ENCODE measurements at places on chromosomes 4 and X. TPM values are rescaled to one million over a fixed set of nuclear protein-coding genes. Genes with fewer than 3 reads are reported as not detected.

DNA sequence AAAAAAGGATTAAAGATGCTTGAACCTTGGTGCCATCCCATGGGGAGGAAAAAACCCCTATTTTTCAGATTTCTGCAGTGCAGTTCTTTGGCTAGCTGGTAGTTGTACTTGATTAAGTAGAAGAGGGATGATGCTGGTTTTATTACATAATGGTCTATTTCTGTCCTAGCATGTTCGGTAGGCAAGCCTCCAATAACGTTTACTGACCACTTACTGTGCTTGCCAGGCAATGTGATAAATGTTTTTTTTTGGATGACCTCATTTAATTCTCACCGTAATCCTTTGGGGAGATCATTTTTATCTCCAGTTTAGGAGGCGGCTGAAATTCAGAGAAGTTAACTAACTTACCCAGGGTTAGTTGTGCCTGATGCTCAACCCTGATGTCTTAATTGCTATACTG lies 92.1 kb upstream of the RPA4 start:
- DNase-seq = no peak

GRCh38 chr4:152458801-152459302 lies 77.0 kb downstream of the FBXW7 start:
- DNase-seq = no peak

The LRRC66 gene
- 0.31 TPM for total RNA-seq

- DNase-seq = no peak
Measured at GRCh38 chrX:132428896-132429295, 59.9 kb downstream of the MBNL3 start.

- DNase-seq = no peak
Measured at GRCh38 chr4:74152836-74153235, 5.1 kb upstream of the MTHFD2L start.

GRCh38 chrX:3440981-3441380 lies 94.5 kb upstream of the MXRA5 start:
- no peak for DNase-seq

The TCEAL6 gene
- total RNA-seq = not detected

DNA sequence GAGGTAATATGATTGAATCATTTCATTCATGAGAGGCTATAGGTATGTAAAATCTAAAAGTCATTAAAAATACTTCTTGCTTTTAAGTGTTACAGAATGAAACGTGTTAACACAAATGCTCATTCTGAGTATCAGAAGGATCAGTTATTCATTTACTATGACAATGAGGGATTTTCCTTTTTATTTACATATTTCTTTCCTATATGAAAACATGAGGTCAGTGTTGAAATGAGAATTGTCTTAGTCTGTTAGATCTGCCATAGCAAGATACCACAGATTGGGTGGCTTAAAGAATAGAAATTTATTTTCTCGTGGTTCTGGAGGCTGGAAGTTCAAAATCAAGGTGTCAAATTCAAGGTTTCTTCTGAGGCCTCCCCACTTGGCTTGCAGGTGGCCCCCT lies 181.2 kb downstream of the ARHGAP10 start:
- DNase-seq = no peak

- DNase-seq = no peak
Measured at GRCh38 chr4:55723403-55723802, 87.3 kb upstream of the NMU start.

GRCh38 chr4:154049457-154050181 lies 260.7 kb upstream of the SFRP2 start:
- no peak for DNase-seq

DNA sequence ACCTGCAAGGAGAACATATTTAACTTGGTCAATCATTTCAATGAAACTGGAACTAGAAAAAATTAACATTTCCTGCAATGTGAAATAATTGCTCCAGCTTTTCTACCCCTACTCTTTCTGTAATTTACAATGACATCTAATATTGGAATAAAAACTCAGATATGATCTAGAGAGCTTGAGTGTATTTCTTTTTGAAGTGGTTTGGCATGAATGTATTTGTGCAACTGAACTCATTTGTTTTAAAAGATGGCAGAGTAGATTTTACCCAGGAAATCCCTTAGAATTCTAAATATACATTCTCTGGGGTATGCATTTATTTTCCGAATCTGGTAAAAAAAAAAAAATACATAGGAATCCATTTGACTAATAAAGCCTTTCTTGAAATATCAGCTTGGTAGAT lies 21.5 kb upstream of the GATB start:
- no peak for DNase-seq

DNA sequence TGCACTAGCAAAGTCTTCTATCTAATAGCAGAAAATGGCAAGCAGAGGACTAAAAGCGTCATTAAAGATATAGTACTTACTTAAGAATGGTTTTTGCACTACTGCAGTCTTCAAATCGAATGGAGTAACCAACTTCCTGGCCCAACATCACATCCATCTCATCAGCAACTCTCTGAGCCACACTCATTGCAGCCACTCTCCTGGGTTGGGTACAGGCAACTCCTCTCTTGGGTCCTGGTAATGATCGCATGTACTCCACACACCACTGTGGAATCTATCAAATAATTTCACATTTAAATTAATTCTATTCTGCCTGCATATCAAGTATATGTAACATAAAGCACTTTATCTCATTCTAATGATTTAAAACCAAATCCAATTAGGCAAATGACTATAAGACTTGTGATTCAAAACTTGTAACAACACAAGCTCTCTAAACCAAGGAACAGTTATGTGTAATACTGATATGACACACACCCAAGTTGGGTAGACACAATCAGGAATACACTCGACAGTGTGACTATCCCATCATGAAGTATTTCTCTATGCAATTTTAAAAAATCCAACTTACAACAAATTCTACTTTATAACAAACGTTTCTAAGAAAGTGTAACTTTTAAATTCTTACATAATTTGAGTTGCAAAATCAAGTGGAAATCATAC lies 13.6 kb downstream of the DHX15 start:
- no peak for DNase-seq

DNA sequence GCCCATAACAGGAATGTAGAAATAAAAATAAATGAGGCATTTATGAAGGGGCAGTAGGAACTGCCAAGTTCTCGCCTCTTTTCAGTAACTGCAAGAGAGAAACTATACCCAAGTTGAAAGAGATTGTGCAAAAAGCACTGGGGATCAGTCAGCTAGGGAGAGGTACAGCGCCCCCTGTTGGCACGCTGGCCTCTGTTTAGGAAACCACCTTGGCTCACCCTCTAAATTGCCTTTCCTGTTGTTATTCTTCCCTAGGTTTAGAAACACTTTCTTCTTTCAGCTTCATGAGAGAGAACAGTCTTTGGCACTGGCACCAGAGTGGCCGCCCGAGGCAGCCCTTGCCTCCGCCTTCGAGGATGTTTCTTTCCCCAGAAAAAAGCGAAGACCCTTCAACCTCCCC lies 348.5 kb downstream of the MID1IP1 start:
- peak; percentile 55 for DNase-seq

The NXF2B gene
- total RNA-seq = not detected

The ARMCX1 gene
- 0.72 TPM for total RNA-seq

GRCh38 chr4:21649391-21650090 lies 299.0 kb downstream of the KCNIP4 start:
- no peak for DNase-seq

DNA sequence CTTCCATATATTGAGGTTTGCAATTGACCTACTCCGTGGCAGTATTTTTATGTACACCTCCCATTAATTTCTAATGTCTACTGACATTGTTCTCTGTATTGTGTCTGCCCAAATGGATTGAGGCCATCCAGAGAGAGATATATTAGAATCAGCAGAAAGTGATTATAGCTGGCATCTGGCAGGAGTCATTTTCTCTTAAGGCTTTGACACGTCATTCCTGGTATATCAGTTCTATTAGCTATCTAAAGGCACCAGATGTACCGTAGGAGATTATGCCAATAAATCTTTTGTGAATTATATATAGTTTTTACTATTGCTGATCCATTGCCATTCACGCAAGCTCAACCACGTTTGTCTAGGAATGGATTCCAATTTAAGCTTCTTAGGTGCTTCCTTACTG lies 1026.4 kb upstream of the IGFBP7 start:
- DNase-seq = no peak

The SAGE1 gene
- total RNA-seq = not detected

The STOX2 gene
- not detected for total RNA-seq

DNA sequence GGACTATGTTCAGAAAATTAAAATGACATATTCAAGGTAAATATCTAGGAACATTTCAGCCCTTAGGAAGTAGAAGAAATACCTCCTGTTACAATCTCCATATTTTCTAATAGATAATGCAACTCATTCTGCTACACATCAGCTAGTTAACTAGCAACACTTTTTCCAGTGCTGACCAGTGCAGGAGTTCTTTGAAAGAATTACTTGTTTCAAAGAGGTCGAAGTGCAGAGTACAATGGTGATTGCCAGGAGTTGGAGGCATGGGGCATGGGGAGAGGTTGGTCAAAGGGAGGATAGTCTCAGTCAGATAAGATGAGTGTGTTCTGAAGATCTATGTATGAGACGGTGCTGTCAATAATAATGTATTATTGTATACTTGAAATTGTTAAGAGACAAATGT lies 53.1 kb downstream of the MTNR1A start:
- DNase-seq = no peak

The STAP1 gene
- total RNA-seq = 27.8 TPM

The MYL5 gene
- 21.5 TPM for total RNA-seq

DNA sequence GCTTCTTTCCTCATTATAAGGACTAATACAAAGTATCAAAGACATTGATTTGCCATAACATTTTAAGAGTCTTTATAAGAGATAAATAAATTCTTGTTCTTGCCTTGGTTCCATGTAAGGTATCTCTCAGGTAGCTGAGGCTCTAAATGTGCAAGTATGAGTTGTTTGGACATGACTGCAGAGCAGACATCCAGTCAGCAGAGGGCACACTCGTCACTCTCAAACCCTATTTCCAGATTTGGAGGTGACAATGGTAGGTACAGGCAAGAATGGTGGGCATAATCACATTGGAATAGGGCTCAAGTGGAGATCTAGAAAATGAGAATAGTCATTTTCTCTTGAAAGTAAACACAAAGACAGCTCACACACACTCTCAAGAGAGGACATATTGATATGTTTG lies 133.3 kb upstream of the ZIC3 start:
- DNase-seq = no peak

The TRIM61 gene
- total RNA-seq = 2.9 TPM

- no peak for DNase-seq
Measured at GRCh38 chr4:69823481-69824186, 36.3 kb downstream of the SULT1E1 start.

DNA sequence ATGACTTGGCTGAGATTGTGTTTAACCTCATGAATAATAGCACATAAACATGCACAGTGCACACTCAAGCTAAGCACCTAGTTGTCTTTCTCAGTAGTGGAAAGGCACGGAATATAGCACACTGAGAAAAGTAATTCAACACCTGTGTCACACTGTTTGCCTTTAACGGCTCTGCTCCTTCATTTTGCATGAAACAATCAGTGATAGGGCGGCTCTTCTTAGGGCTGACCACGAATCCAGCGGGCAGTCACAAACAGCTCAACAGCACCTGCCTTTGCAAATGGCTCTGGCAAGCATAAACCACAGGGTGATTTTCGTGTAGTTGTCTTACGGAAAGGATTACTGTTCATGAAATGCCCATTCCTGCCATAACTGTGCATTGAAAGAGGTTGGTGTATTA lies 954.0 kb upstream of the TENM3 start:
- DNase-seq = no peak

DNA sequence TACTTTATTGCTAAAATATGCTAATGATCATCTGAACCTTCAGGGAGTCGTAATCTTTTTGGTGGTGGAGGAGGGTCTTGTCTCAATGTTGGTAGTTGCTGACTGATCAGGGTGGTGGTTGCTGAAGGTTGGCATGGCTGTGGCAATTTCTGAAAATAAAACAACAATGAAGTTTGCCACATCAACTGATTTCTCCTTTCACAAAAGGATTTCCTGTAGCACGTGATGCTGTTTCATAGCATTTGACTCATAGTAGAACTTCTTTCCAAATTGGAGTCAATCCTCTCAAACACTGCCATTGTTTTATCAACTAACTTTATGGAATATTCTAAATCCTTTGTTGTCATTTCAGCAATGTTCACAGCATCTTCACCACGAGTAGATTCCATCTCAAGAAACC lies 19.3 kb downstream of the DDIT4L start:
- no peak for DNase-seq

GRCh38 chrX:131677655-131678628 lies 134.1 kb downstream of the OR13H1 start:
- peak; percentile 32 for DNase-seq

DNA sequence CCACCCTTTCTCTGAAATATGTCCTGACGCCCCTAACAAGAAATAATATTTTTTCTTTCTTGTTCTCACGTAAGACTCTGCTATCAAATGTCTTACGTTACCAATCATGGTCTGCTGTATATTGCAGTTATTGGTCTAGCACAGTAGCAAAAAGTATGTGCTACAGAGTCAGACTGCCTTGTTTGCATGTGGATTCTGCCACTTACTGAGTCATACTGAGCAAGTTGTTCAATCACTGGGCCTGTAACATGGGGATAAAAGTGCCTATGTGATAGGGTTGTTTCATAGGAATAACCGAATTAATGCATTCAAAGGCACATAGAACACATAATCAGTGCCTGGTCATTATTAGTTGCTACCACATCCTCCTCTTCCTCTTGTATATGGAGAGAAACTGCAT lies 14.1 kb downstream of the RPGR start:
- no peak for DNase-seq

- DNase-seq = no peak
Measured at GRCh38 chr4:14669371-14669770, 332.9 kb upstream of the CPEB2 start.

- DNase-seq = no peak
Measured at GRCh38 chr4:3767570-3768288, 1.5 kb downstream of the ADRA2C start.

The FGA gene
- total RNA-seq = not detected

The NOX1 gene
- not detected for total RNA-seq

The THAP6 gene
- total RNA-seq = 25.1 TPM

GRCh38 chr4:143393195-143393594 lies 56.5 kb downstream of the GAB1 start:
- DNase-seq = no peak
